Activated B cell treated with CpG ODN at 0.5 μM for 24 hours (primary cell): ENCODE measurements at places on chromosomes 2 and 18. TPM values are rescaled to one million over a fixed set of nuclear protein-coding genes. Genes with fewer than 3 reads are reported as not detected.

- DNase-seq, result no peak
These were observed 73.9 kb downstream of the SOX11 start for GRCh38 chr2:5766056-5766455.

- DNase-seq, result no peak
These were observed 109.0 kb upstream of the BZW1 start for GRCh38 chr2:200702646-200703118.

DNA sequence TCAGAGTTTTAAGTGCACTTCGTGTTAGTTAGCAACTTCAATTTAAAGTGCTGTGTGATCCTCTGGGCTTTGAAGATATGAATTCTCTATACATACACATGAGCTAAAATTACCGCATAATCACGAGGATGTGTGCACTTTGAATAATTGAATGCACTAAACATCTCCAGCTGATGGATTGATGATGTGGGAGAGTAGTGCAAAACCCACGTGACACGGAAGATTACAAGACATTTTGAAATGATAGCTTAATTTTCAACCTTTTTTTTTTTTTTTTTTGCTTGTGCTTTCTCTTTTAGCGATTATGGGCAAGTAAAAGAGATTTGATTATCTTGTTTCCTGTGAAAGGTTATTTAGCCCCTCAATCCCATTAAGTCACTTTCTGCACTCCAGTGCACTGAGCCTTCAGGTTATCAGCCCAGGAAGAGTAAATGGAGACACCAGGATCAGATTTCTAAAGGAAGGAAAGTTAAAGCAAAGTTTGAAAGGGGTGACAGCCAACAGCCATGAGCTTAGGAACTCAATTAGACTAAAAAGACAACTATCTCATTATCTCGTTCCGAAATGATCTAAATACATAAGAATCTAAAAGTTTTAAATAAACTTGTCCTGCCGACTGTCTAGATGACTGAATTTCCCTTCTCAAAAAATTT, 81.6 kb downstream of the CDK15 start:
- no peak for DNase-seq

DNA sequence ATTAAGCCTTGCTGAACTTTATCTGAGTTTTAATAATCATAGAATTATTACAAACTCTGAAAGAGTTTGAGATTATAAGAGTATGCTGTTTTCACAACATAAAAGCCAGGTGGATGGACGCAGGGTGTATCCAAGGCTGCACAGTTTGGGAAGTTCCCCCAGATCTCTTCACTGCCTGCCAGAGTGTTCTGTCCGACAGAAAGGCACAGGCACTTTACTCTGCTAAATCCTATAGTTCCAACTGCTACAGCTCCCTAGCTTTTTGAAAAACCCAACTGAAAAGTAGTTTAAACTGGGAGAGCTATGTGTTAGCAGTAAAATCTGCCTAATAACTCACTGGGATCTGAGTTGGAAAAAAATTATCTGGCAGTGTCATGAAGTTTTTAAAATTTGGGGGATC, 38.0 kb downstream of the MFSD6 start:
- no peak for DNase-seq

- no peak for DNase-seq
These were observed 39.5 kb downstream of the SFXN5 start for GRCh38 chr2:73031725-73032701.

DNA sequence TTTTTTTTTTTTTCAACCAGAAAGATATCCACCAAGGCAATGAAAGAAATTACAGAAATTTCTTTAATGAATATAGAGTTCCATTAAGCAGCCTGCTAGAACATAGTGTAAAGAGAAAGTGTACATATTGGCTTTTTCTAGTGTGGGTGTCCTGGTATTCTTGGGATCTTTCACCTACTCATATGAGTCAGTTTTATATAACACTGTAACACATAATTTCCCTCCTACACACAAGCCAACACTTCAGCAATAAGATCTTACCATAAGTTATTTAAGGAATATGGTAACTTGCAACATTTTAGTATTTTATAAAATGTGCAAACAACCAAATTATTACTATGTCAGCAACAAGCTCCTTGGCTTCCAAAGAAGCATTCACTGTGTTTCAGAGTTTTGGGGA, 59.9 kb downstream of the ZRANB3 start:
- DNase-seq, result no peak

The CCDC102B gene
- 1.5 and 1.8 TPM in 2 replicates for total RNA-seq

The VIL1 gene
- total RNA-seq, result 0.07 TPM in 1 of 2 replicates, not detected in the other
